ENCODE measurements at places on chromosomes 16 and 17.
A peak's percentile ranks its signal among the peaks of the same experiment; 100 is the strongest.

- DNase-seq = peak; percentile 85
These were observed 16.0 kb upstream of the OR1F1 start for GRCh38 chr16:3171855-3172593.

DNA sequence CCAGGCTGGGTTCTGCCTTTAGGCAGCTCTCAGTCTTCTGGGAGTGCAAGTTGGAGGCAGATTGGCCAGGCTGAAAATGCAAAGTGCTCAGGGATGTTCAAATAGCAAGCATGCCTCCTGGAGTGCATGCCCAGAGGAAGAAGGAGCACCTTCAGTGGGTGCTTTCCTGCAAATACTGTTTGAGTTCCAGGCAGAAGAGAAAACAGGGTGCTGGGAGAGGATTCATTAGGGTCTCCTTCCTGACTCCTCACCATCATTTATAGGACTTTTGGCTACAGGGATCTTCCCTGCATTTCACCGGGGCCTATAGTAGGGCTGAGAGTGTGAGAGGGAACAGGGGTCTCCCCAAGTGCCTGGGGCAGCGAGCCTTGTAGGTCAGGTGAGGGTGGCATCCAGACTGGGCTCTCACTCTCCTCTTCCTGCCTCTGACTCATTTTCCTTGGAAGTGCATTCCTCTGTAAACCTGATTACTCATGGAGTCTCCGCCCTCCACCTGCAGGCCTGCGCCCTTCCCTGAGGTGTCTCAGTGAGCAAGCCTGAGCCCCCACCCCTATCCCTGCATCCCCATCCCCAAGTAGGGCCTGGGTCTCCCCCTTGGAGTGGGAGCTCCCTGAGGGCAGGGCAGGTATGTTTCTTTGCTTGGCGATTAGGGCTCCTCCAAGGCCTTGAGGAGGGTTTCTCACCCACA is 17.1 kb upstream of the TNS4 start:
- DNase-seq = no peak

DNA sequence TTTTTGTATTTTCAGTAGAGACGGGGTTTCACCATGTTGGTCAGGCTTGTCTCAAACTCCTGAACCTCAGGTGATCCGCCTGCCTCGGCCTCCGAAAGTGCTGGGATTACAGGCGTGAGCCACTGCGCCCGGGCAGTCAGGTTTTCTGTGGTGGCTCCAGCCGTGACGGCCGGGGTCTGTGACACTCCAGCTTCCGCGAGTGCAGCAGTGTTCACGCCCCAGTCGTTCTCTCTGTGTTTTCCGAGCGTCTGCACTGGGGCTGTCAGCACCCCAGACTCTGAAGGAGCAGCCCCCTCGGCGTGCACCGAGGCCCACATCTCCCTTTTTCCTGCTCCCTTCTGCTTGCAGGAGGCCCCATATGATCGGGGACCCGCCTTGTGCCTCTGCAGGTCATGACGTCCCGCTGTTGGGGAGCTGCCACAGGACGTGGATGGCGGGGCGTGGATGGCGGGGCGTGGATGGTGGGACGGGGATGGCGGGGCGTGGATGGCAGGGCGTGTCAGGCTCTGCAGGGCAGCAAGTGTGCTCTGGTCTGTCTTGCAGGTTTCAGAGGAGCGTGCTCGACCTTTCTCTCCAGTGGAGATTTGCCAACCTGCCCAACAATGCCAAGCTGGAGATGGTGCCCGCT is 5.7 kb downstream of the ASPSCR1 start:
- DNase-seq = no peak

DNA sequence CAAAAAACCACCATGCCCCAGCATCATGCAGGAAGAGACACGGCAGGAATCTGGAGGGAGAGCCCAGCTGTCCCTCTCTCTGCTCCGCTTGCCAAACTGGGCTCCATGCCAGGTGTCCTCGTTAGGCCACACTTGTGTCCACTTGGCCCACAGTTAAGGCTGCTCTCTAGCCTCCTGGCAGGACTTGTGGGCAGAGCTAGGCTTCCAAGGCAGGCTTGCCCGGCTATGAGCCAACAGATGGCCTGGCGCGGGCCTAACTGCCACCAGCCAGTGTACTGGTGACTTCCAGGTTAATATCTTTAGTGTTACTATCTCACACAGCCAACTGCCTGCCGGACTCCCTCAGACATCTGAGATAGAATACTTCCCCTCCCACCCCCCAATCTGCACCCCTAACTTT is 10.6 kb downstream of the ATP6V0D1 start:
- DNase-seq = no peak

- DNase-seq = no peak
These were observed 6.2 kb downstream of the RAB40B start for GRCh38 chr17:82692268-82692667.

GRCh38 chr16:15906439-15906838 is 18.0 kb upstream of the CEP20 start:
- no peak for DNase-seq

GRCh38 chr16:72963533-72964315 is 84.2 kb downstream of the ZFHX3 start:
- no peak for DNase-seq

DNA sequence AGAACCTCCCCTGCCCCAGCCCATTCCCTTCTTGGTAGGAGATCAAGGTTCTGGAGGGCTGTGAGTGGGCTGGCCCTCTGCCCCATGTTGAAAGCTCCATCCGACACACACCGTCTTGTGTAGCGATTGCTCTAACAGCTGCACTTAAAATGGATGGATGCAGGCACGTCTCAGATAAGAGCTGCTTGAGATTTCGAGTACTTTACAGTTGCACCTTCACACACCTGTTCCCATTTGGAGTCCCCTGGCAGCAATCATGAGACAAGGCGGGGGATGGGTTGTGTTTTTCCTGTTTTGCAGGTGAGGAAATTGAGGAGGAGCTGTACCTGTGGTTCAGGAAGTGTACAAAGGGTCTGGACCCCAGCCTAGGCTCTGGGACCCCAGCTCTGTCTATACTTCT is 25.6 kb upstream of the TAC4 start:
- no peak for DNase-seq

DNA sequence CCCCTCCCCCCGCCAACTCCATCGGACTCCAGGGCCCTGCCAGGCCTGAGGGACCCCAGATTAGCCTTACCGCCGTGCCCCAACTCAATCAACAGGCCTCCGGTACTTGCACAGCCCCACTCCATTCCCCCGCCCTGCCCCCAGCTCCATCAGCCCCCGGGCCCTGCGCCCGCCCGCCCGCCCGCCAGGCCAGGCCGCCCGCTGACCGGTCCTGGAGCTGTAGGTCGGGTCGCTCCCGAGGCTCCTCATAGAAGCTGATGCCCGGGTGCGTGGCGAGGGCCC is 308 bp downstream of the GTF3C1 start:
- peak; percentile 47 for DNase-seq

DNA sequence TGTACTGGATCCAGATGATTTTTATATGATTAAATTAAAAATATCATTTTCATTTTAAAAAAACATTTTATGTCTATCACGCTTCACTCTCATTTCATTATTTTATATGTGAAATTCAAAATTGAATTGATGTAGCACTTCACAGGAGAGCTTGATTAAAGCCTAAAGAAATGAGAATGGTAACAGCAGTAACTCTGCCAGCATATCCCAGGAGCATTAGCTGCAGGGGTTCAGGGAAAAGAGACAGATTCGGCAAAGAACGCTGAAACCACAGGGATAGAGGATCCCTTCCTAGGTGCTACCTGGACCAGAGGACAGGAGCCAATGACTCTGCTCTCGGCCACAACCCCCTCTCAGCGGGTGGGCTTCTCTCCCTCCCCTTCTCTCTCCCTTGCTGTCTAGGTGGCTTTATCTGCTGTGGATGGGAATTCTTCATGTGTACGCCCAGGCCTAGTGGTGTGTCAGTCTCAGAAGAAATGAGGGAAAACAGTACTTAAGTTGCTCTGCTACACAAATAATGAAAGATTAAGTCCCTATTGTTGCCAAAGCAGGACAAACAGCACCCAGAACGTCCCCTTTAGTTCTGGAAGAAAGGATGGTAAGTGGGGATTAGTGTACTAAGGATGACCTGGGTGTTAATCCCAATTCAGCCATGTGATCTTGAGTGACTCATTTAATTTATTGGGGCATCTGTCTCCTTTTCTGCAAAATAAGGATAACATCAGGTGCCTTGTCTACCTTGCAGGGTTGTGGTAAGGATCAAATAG is 123.3 kb downstream of the CDK5R1 start:
- no peak for DNase-seq

- no peak for DNase-seq
These were observed 314.3 kb downstream of the MAP2K6 start for GRCh38 chr17:69728816-69729215.

- no peak for DNase-seq
These were observed 6.7 kb upstream of the ABCA9 start for GRCh38 chr17:69067274-69068047.

GRCh38 chr17:6710317-6710716 is 2.9 kb downstream of the SLC13A5 start:
- DNase-seq = no peak

GRCh38 chr16:4839942-4840341 is 7.1 kb downstream of the GLYR1 start:
- no peak for DNase-seq

DNA sequence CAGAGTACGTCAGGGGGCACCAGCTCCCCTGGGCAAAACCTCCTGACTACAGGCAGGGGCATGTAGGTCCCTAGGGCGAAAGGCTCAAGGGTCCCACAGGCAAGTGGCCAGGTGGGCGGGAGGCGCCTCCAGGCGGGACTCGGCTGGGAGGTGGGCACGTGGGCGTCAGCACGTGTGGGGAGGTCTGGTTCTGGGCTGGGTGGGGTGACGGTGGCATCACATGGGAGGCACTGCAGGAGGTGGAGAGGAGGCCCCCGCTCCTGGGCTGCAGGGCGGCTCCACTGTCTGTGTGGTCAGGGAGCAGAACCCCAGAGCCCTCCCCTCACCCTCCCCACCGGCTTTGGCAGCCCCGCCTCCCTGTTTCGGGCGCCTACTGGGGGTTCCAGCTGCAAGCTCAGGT is 52.7 kb downstream of the ACTG1 start:
- no peak for DNase-seq

GRCh38 chr17:7651665-7652387 is 1.1 kb downstream of the ATP1B2 start:
- no peak for DNase-seq

DNA sequence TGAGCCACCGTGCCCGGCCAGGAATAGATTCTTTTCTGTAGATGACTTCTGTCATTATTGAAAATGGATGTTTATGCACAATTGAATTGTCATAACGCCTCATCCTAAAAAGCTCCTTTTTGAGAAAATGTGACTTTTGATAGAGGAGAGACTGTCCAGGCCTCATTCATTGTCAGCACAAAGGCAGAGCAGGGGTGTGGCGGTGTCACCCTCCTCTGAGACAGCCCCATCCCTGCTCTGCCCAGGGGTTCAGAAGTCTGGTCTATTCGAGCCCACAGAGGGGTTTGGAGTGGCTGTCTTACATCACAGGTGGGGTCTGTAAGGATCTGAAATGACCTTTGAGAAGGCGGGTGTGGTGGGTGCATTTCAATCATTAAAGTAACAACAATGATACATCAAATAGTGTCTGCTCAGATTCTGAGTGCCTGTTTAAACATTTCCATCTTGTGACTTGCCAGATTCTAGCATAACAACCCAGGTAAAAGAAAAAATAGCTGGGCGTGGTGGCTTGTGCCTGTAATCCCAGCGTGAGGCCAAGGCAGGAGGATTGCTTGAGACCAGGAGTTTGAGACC is 161.0 kb downstream of the SEC14L1 start:
- DNase-seq = no peak

- DNase-seq = no peak
These were observed 1.1 kb downstream of the NEURL4 start for GRCh38 chr17:7328009-7328408.

GRCh38 chr16:66057057-66057456 is 309.4 kb upstream of the CDH5 start:
- no peak for DNase-seq

- DNase-seq = no peak
These were observed 534.5 kb downstream of the TMEM114 start for GRCh38 chr16:8055761-8056160.

Measured in stimulated activated CD8-positive, alpha-beta memory T cell treated with anti-CD3 and anti-CD28 coated beads, Interleukin-4, amount 100 ng/mL, for 48 hours (primary cell).